ENCODE measurements at places on chromosomes 12 and 14.

DNA sequence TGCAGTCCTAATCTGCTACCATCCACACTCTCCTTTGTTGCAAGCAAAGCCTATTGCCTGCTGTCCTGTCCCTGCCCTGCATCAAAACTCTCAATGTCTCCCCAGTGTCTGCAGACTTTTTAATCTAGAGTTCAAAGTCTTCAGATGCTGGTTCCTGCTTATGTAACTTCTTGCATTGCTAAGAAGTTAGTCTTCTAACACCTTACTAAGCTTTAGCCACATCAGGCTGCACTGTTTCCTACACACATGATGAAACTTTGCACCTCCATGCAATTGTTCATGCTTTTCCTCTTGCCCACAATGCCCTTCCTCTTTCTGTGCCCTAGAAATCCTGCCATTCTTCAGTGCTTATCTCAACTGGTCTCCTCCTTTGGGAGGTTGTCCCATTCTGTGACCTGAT lies 16.2 kb upstream of the DICER1 start:
- no peak for DNase-seq

DNA sequence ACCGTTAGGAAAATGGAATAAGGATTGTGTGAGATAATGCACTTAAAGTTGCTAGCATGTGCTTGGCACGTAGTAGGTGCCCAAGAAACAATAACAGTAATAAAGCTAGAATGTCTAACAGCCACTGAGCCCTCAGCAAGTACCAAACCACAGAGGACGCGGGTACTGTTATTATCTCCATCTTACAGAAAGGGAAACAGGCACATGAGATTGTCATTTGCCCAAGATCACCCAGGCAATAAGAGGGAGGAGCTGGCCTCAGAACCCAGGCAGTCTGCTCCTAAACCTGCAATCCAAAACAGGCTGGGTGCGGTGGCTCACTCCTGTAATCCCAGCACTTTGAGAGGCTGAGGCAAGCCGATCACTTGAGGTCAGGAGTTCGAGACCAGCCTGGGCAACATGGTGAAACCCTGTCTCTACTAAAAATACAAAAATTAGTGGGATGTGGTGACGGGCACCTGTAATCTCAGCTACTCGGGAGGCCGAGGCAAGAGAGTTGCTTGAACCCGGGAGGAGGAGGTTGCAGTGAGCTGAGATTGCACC lies 5.1 kb upstream of the SDS start:
- no peak for DNase-seq

- no peak for DNase-seq
Measured at GRCh38 chr12:125186471-125187147, 121.4 kb downstream of the AACS start.

DNA sequence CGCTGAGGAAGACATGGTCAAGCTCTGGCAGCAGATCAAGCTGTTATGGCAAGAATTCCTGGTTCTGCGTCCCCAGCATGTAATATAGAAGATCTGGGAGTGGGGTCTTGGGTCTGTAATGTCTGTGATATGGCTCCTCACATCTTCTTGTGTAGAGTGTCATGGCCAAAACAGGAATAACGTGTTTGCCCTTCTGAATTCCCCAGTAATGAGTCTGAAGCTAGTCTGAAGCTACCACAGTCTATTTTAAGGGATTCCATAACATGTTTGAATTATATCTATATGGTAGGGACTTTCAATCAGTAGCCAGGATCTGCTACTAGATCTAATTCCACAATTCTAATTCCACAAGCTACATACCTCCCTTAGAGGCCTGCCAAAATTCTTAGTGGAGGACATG lies 31.4 kb upstream of the SOX5 start:
- no peak for DNase-seq

GRCh38 chr14:100454437-100454836 lies 131.3 kb downstream of the SLC25A47 start:
- DNase-seq, result no peak
